Vagina (tissue), 2 donors: ENCODE measurements at places on chromosomes 11 and 22.
A peak's percentile ranks its signal among the peaks of the same experiment; 100 is the strongest.

- no peak for DNase-seq
- no peaks in the 10 kb centered on the region for H3K36me3 ChIP-seq
- H3K4me1 ChIP-seq: no peaks in the 10 kb centered on the region
- H3K27me3 ChIP-seq: no peaks in the 10 kb centered on the region
- no peak overlapping the region for H3K4me3 ChIP-seq
- H3K27ac ChIP-seq: no peak overlapping the region
Observed at GRCh38 chr11:15159085-15159484, 44.4 kb downstream of the INSC start.

DNA sequence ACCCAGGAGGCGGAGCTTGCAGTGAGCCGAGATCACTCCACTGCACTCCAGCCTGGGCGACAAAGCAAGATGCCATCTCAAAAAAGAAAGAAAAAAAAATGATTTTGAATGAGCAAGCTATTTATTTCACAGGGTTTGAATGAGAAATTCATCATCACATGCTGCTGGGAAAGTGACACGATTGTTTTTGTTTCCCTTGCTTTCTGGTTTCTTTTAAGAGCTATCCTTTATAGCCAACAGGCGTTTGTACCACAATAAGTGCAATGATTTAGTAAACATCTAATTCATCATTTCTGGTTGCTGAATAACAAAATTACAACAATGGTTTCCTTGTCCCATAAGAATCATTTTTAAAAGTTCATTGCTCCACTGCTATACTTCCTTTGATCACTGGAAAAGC, 129.9 kb downstream of the GUCY1A2 start:
- no peaks in the 10 kb centered on the region for H3K4me1 ChIP-seq
- H3K27me3 ChIP-seq: no peaks in the 10 kb centered on the region
- H3K36me3 ChIP-seq: no peaks in the 10 kb centered on the region
- no peak for DNase-seq
- no peak overlapping the region for H3K4me3 ChIP-seq

DNA sequence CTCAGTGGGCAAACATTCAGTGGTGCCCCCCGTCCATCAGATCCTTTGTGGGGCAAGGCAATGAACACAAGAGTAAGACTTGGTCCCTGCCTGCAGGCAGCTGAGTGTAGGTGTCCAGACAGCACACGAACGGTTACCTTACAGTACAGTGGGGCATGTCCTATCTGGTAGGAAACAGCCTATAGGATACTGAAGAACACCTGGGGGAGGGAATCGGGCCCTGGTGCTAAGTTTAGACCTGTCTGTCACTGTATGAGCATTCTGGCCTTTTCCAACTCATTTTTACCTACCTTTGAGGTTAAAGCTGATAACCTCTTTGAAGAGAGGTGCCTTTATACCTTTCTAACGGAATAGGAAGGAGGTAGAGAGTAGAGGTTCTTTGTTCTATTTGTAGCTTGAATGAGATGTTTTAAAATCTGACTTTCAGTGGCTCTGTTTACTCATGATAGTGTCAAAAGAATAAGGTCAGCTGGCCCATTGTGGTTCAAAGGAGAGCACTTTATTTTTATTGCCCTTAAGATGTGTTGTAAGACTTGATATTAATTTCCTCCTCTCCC, 8.9 kb downstream of the ZNRF3 start:
- H3K36me3 ChIP-seq: no peaks in the 10 kb centered on the region
- no peak for DNase-seq
- H3K27ac ChIP-seq: no peak overlapping the region
- no peaks in the 10 kb centered on the region for H3K27me3 ChIP-seq
- no peak overlapping the region for H3K4me3 ChIP-seq

GRCh38 chr22:24186892-24187670, 5.8 kb downstream of the SUSD2 start:
- H3K4me3 ChIP-seq: no peak overlapping the region
- H3K36me3 ChIP-seq: no peaks in the 10 kb centered on the region
- no peak overlapping the region for H3K27ac ChIP-seq
- DNase-seq: no peak
- H3K27me3 ChIP-seq: no peaks in the 10 kb centered on the region

DNA sequence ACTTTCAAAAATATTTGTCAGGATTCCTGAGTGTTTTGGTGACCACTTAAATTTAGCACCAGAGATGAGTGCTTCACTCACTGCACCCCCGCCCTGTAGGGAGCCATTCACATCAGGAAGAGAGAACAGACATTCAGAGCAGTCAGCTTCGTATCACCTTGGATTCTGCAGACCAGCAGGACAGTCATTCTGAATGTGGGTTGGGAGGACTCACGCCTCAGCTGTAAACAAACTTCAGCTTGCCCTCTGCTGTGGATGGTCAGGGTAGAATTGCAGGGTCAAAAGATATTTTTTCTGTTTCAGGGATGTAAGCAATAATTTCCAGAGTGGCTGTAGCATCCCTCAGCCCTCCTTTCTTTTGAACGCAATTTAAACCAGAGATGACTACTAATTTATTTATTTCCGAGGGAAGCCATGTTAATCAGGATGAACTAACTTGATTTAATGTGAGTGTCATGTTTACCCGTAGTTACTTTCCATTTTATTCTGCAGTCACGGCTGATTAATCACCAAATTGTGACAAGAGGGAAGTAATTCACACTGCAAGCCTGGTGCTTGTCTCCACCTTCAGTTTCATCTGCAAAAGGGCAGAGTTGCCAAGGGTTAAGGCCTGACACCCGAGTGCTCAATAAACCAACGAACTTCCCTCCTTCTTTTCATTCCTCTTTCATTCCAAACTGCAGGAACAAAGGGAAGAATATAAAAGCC, 174.2 kb upstream of the DDI1 start:
- no peaks in the 10 kb centered on the region for H3K27me3 ChIP-seq
- H3K36me3 ChIP-seq: no peaks in the 10 kb centered on the region
- DNase-seq: no peak
- H3K4me3 ChIP-seq: no peak overlapping the region
- no peak overlapping the region for H3K27ac ChIP-seq
- H3K4me1 ChIP-seq: no peaks in the 10 kb centered on the region

DNA sequence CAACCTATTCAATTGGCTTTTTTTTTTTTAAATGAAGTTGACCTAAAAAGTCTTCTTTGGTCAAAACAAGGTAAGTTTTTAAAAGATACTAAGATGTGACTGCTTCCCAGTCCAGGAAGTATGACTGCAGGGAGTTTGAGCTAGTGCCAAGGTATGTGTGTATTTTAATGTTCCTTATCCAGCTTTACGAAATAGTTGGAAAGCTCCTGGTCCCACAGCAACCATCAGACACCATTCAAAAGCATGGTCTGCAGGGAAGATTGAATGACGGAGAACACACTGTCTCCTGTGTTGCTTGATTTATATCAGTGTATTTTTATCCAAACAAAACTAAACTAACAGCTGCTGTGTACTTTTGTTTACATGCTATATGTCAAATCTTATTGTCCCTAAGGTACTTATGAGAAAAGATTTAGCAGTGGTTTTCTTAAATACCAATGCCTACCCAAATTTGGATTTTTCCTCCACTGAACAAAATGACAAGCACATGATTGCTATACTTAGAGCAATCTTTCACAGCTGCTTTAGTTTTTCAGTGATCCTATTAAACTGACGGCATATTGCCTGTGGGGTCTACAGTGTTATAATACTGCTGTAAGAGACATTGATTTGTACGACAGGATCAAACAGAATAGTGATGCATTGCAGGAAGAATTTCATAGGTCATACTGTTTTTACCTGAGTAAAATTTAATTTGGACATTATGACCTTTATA, 122.9 kb downstream of the DCDC1 start:
- H3K27ac ChIP-seq: no peak overlapping the region
- H3K4me1 ChIP-seq: no peaks in the 10 kb centered on the region
- H3K36me3 ChIP-seq: no peaks in the 10 kb centered on the region
- no peak for DNase-seq

- no peak for DNase-seq
- H3K27ac ChIP-seq: no peak overlapping the region
- no peaks in the 10 kb centered on the region for H3K36me3 ChIP-seq
- H3K4me3 ChIP-seq: no peak overlapping the region
- H3K27me3 ChIP-seq: no peaks in the 10 kb centered on the region
Observed at GRCh38 chr22:20028855-20029549, 8.1 kb downstream of the TANGO2 start.

DNA sequence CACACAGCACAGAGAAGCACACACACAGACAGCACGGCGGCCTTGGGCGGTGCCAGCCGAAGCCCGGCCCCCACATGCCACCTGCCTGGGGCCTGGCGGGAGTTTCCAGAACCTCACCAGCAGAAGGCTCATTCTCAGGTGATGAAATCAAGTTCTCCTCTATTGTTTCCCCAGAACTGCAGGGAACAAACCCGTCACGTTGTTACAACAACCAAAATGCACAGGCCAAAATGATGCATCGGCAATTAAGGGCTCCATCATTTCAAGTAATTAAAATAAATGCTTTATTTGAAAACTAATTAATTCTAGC, 30.8 kb downstream of the GNB1L start:
- no peak overlapping the region for H3K27ac ChIP-seq
- H3K36me3 ChIP-seq: no peaks in the 10 kb centered on the region
- no peaks in the 10 kb centered on the region for H3K4me1 ChIP-seq
- no peak overlapping the region for H3K4me3 ChIP-seq
- no peaks in the 10 kb centered on the region for H3K27me3 ChIP-seq
- DNase-seq: no peak

- no peaks in the 10 kb centered on the region for H3K27me3 ChIP-seq
- H3K27ac ChIP-seq: no peak overlapping the region
- no peaks in the 10 kb centered on the region for H3K36me3 ChIP-seq
- no peak for DNase-seq
Observed at GRCh38 chr11:132858223-132858622, 674.1 kb downstream of the OPCML start.

- DNase-seq: no peak
- peaks cover 13% of the 10 kb centered on the region for H3K4me1 ChIP-seq
- H3K27ac ChIP-seq: peak overlapping the region; percentile 83
- H3K4me3 ChIP-seq: no peak overlapping the region
- no peaks in the 10 kb centered on the region for H3K27me3 ChIP-seq
- H3K36me3 ChIP-seq: no peaks in the 10 kb centered on the region
Observed at GRCh38 chr11:8671193-8671612, 11.3 kb downstream of the TRIM66 start.

GRCh38 chr22:45863981-45864751, 112.8 kb downstream of the WNT7B start:
- H3K27me3 ChIP-seq: no peaks in the 10 kb centered on the region
- no peak overlapping the region for H3K4me3 ChIP-seq
- H3K27ac ChIP-seq: no peak overlapping the region
- H3K36me3 ChIP-seq: peaks cover 4% of the 10 kb centered on the region

DNA sequence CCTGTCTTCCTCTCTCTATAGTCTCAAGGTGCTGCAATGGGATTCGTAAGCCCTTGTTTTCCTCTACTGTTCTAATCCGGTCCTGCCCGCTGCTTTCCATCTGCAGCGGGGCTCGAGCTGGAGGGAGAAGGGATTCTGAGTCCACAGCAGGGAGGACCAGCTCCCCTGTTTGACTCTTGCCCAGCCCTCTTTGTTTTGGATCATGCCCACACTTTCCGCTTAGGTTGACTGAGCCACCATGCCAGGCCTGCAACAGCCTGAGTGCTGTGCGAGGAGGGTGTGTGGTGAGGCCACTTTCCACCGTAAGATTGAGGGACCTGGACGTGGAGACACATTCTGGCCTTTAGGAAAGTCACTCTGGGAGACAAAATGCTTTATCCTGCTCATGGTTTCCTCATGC, 58.3 kb downstream of the CEP164 start:
- no peaks in the 10 kb centered on the region for H3K4me1 ChIP-seq
- H3K4me3 ChIP-seq: no peak overlapping the region
- no peaks in the 10 kb centered on the region for H3K27me3 ChIP-seq
- DNase-seq: no peak
- no peak overlapping the region for H3K27ac ChIP-seq

DNA sequence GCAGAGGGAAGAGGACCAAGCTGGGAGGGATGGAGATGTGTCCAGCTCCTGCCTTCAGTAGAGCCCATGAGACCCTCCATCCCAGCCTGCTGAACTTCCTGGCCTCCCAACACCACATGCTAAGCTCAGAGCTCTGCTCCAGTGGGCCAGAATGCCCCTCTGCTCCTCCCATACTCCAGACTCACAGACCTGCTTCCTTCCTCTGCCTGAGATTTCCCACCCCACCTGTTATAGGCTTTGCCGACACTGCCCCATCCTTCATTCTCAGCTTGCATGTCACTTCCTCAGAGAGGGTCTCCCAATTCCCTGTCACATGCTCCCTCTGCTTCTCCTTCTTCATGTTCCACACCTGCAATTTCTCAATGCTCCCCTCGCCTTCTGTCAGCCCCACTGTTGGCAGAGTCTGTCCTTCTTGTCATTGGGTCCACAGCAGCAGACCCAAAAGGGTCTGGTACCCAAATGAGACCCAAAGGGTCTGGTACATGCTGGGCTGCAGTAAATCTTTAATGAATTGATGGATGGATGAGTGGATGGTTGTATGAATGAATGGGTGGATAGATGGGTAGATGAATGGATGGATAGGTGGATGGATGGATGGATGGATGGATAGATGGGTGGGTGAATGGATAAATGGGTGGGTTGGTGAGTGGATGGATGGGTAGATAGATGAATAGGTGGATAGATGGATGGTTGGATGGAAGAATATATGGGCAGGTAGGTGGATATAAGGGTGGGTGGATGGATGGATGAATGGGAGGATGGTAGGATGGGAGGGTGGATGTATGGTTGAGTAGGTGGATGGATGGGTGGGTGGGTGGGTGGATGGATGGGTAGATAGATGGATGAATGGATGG, 105.3 kb upstream of the FGF3 start:
- H3K27ac ChIP-seq: no peak overlapping the region
- no peaks in the 10 kb centered on the region for H3K27me3 ChIP-seq
- no peak overlapping the region for H3K4me3 ChIP-seq
- DNase-seq: no peak

DNA sequence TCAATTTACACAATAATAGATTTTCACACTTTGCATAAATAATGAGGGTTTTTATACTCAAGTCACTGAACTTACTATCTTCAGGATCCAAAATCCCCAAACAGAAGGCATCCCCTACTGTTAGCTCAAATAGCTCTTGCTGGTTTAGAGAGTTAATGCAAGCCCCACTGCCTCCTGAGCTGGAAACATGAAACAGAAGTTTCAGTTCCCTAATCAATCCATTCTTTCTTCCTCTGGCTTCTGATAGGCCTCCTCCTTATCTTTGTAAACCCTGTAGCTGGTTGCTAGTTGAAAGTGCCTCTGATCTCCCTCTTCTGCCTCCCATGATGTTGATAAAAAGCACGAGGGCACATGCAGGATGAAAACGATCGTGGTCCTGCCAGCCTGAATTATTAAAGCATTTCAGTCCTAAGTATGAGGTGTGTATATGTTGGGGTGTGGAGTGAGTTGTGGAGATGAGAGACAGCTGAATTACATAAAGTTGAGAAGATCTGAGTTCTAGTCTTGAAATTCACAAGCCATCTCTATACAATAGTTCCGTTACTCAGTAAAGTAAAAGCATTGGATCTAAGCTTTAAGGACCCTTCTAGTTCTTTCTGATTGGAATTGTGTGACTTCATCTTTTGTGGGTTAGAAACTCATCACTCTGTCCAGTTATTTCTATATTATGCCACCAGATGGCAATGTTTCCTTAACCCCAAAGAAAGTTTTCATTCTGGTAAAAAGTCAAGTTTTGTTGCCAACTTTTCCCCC, 35.0 kb upstream of the EHF start:
- peak overlapping the region; percentile 11 for H3K27ac ChIP-seq
- H3K4me1 ChIP-seq: peaks cover 11% of the 10 kb centered on the region
- DNase-seq: no peak
- H3K36me3 ChIP-seq: no peaks in the 10 kb centered on the region
- H3K4me3 ChIP-seq: no peak overlapping the region

GRCh38 chr11:6927030-6927617, 898 bp downstream of the ZNF215 start:
- peak overlapping the region; percentile 45 for H3K27ac ChIP-seq
- no peaks in the 10 kb centered on the region for H3K36me3 ChIP-seq
- H3K4me1 ChIP-seq: peaks cover 11% of the 10 kb centered on the region
- no peak for DNase-seq
